ENCODE measurements at places on chromosomes 13 and 19.

DNA sequence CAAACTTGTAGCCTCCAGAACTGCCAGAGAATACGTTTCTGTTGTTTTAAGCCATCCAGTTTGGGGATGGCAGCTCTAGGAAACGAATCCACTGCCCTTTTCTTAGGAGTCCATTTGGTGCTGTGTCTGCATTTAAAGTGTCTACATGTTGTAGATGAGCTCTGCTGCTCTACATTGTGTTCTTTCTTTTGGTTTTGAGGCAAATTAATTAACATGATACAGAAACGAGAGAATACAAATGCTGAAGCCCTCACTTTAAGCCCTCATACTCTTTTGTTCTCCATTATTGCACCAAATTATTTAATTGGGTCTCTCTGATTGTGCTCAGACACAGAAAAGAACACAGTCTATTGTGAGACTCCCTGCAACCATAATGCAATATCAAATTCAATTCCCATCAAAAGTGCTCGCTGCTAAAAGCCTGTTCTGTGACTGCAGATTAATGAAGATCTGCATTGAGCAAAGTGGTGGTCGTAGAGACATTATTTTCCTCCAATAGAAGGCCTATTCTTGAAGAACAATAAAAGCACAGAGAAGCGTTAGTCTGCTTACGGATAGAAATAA lies 166.3 kb upstream of the SOX21 start:
- DNase-seq, result no peak

DNA sequence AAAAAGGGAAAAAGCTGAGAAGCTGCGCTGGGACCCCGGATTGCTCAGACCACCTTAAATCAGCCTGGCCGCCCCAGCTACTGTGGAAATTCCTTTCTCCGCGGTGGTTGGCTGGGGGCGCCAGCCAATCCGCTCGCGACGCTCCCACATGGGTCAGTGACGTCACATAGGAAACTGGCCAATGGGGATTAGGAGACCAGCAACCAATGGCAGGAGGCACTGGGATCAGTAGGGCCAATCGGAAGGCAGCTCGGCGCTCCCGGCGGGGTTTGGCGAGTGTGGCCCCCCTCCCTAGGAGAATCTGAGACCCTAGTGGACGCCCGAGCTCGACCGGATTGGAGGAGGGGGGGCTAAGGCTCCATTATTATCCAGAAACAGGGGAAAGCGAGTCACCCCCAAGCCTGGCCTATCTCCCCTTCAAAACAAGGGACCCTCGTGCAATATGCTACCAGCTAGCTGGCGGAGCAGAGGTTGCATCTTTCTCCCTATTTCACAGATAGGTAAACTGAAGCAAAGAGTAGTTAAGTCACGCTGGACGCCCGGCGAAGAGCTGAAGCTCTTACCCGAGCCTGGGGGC lies 6.5 kb upstream of the TLE2 start:
- DNase-seq, result peak; percentile 98

DNA sequence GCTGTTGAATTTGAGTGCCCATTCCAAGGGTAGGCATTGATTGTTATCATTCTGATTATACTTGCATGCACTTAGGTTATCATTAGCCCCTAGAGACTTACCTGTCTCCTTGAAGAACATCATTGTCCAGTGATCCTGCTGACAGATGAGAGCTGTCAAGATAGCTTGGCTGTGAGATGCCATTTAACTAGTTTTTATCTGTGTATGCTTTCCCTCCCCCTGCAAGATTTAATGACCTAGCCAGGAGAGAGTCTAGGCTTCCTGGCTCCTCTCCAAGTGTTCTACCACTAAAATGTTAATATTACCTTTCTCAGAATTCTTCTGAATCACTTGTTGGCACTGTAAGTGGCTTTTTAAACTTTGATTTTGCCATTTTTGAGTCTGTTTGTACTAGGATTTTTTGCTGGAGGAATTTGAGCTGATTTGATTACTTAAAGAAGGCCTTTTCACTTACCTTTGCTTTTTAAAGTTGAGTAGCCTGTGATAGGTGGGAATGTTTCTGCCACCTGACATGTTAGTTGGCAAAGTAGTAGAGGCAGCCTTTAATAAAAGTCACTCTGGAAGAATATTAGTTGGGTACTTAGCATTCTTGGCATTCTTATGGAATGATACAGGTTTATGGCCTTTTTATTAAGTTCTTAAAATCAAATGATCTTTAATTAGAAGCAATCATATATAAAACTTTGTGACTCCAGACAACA lies 41.1 kb downstream of the ARHGAP35 start:
- DNase-seq, result no peak

DNA sequence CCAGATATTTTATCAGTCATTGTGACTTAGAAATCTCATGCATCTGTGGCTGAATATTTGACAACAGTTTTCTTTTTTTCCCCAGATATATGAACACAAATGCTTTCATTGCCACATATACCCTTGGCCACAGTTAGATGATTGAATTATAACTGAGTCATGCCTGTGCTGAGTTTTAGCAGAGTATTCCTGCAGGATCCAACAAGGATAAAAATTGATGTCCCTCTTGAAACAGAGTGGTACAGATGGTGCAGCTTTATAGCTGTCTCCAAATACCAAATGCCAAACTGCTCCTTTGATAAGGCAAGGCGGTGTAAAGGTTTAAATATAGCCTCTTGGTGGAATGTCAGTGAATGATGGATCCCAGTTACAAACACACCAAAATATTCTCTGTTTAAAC lies 428.5 kb downstream of the GPC6 start:
- no peak for DNase-seq

- DNase-seq, result no peak
These were observed 644 bp upstream of the RAVER1 start for GRCh38 chr19:10333758-10334587.

DNA sequence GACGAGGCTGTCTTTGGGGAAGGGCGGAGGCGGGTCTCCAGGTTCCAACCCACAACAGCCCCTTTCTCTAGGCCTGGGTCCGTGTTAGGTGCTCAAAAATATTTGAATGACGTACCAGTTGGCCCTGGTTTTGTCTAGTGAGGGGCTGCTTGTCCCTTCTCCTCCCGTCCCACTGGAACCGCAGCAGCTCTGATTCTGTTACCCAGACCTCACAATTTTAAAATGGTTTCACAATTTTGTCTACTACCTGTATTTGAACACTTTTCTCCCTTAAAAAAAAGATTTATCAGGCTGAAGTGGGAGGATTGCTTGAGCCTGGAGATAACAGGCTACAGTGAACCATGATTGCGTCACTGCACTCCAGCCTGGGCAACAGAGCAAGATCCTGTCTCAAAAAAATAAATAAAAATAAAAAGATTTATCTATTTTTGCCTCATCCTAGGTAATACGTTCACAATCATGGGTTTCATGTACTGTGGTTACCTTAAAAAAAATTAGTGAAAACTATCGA lies 1.3 kb upstream of the IRF2BP1 start:
- no peak for DNase-seq

GRCh38 chr13:96940961-96941360 lies 53.3 kb downstream of the OXGR1 start:
- no peak for DNase-seq
